Naive thymus-derived CD4-positive, alpha-beta T cell (primary cell): ENCODE measurements at places on chromosomes 16 and 17. TPM values are rescaled to one million over a fixed set of nuclear protein-coding genes. Genes with fewer than 3 reads are reported as not detected.

IST1 gene
- total RNA-seq: 286 TPM

DNA sequence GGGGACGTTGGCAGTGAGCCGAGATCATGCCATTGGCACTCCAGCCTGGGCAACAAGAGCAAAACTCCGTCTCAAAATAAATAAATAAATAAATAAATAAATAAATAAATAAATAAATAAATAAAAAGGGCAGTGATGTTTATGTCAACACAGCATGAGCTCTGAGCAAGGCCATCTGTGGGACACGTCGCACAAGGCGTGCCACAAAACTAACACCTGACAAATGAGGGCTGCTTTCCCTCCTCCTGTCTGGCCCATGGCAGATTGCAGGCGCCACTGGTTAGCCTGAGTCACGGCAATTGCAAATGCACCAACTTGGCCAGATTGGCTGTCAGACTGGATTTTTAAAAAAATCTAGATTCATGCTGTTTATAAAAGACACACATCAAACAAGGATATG is 25.9 kb upstream of the SPNS3 start:
- H3K36me3 ChIP-seq: no peaks in the 10 kb centered on the region
- no peak overlapping the region for H3K27ac ChIP-seq
- no peak for DNase-seq
- peaks cover 2% of the 10 kb centered on the region for H3K4me1 ChIP-seq
- no peaks in the 10 kb centered on the region for H3K27me3 ChIP-seq
- no peak overlapping the region for H3K4me3 ChIP-seq

DNA sequence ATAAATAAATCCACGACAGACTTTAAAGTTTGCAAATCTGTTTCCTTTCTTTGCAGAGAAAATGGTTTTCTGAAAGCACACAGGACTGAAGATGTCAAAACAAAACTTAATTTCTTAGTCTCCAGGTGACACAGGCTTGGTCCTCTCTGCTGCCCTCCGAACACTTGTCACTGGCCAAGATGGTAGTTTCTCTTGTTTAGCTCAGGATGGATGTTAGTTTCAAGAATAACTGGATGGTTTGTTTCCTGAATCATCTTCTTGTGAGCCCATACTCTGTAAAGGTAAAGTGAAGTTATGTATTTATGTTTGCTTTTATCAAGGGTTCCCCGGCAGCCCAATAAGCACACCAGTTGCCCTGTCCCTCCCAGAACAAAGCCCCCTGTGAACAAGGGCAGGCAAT is 9.9 kb upstream of the FLCN start:
- H3K4me1 ChIP-seq: no peaks in the 10 kb centered on the region
- H3K4me3 ChIP-seq: no peak overlapping the region
- no peak for DNase-seq

CFAP97D1 gene
- total RNA-seq: not detected in 2 replicates
